ENCODE measurements at places on chromosomes 11 and 22.
A peak's percentile ranks its signal among the peaks of the same experiment; 100 is the strongest.

DNA sequence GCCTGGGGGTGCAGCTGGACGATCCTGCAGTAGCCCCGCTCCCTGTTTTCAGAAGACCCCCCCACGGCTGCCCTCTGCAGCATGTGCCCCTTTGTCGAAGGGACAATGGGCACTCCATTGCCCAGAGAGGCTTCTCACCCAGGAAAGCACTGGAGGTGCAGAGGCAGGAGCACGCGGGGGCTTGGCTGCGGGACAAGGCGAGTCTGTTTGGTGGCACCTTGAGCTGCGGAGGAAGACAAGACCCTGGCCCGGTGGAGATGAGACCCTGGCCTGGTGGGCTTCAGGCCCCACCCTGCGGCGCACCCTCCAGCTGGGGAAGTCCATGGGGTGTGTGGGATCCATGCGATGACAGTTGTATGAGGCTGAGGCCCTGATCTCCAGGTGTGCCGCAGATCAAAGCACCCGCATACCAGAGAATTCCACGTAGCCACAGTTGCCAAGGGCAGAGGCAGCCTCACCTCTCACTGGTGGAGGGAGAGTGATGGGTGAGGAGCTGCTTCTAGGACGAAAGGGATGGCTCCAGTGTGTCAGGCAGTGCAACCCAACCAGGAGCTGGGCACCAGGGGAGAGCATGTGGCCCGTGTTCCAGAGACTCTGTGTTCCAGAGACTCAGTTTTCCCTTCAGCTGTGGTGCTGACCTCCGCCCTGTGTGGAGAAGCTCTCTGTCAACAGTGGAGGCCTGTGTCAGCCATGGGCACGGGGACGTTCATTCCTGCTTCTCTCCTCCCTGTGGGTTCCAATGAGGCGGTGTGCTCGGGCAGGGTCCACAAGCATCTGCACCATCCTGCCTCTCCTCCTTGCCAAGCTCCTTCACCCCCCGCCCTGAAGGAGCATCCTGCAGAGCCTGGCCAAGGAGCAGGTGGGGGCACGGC is 10.0 kb downstream of the TBX1 start:
- DNase-seq: no peak

- no peak for DNase-seq
Observed at GRCh38 chr11:106271686-106272085, 194.2 kb downstream of the AASDHPPT start.

- no peak for DNase-seq
Observed at GRCh38 chr11:45238724-45239123, 47.4 kb downstream of the SYT13 start.

DNA sequence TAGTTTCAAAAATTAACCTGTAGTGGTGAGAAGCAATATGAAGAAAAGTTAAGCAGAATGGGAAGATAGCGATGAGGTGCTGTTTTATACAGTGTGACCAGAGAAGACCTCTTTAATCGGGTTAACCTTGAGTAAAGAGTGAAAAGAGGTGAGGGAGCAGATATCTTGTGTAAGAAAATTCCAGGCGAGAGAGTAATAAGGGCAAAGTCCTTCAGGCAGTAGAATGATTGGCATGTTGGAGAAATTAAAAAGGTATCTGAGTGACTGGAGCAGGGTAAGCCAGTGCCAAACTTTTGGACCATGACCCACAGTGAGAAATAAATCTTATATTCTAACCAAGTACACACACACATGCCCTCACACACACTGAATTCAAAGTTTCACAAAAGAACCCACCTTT is 374.7 kb upstream of the LARGE1 start:
- DNase-seq: no peak

DNA sequence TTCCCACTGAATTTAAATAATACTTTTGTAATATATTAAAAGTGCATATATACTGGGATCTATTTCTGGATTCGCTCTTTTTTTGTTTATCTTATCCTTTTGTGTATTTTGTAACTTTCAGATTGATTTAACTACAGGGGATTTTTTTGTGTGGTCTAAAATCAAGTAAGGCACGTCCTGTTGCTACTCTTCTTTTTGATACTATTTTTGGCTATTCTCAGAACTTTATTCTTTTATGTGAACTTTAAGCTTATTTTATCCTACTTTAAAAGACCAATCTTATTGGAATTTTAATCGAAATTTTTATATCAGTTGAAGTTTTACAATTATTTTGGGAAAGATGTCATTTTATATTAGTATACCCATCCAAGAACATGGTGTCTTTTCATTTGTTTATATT is 106.8 kb downstream of the UVRAG start:
- no peak for DNase-seq

DNA sequence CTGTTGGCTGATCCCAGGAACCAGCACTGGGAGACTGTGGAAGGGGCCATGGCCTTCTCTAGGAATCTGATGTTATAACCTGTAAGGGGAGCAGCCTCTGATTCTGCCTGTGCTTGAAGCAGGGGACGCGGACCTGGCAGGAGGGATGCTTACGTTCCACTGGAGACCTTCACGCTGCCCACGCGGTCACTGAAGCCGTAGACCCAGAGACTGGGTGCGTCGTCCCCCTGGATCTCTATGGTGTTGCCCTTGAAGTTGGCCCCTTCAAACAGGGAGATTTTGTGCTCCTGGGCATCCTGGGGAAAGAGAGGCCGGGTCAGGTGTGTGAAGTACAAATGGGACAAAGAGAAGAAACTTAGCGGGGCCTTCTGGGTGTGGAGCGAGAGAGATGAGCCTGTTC is 11.8 kb upstream of the TPST2 start:
- DNase-seq: no peak

DNA sequence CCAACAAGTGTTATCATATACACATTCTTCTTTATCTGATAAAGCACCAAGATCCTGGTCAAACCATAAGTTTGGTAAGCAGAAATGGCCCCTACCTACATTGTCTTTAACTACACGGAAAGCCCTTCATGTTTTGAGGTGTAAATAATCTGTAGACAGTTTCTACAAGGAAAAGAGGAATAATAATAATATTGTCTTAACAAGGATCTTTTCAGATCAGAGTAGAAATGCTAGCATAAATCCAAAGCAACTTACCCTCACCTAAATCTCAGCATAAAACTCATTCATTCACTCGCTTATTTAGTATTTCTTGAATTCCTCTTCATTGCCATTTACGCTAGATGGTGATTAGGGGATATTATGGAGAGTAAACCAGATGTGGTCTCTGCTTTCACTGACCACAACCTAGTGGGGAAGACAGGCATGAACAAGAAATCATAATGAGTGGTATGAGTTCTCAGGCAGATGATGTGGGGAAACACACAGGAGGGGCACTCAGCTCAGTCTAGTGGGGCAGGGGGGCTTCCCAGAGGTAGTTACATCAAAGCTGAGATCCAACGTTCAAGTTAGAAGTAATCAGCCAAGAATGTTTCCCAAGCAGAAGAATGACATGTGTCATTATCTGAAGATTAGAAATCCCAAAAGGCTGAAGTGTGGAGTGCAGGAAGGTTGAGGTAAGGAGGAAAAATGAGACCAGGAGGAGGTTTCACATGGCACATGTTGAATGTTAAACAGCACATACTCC is 65.4 kb upstream of the ZC3H12C start:
- no peak for DNase-seq

GRCh38 chr11:85752890-85753581 is 57.9 kb downstream of the SYTL2 start:
- no peak for DNase-seq

DNA sequence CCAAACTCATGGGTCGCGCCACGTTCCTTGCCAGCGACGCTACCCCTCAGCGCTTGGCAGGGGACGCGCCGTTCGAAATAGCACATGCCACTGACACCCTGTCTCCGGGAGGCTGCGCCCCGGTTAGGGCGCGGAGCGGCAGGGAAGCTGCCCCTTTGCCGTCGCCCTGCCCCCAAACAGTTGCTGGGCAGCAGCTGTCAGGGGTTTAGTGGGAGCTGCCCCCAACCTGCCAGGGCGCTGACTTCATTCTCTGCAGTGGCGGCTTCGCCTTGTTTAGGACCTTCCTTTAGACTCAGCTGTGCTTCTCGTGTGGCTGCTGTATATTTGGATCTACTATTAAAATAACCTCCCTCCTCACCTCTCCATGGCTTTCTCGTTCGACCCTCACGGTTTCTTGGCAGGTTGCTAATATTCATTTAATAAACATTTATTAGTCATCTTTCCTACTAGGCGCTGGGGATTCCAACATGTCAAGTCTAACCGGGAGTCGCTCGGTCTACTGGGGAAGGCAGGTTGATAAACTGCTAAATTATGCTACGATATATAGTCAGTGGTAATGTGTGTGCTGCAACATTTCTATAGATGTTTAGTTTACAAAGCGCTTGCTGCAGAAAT is 782 bp downstream of the TMEM109 start:
- peak; percentile 77 for DNase-seq

- no peak for DNase-seq
Observed at GRCh38 chr11:126904520-126904919, 96.0 kb downstream of the KIRREL3 start.

GRCh38 chr22:23787600-23787896 is 782 bp downstream of the SMARCB1 start:
- no peak for DNase-seq

DNA sequence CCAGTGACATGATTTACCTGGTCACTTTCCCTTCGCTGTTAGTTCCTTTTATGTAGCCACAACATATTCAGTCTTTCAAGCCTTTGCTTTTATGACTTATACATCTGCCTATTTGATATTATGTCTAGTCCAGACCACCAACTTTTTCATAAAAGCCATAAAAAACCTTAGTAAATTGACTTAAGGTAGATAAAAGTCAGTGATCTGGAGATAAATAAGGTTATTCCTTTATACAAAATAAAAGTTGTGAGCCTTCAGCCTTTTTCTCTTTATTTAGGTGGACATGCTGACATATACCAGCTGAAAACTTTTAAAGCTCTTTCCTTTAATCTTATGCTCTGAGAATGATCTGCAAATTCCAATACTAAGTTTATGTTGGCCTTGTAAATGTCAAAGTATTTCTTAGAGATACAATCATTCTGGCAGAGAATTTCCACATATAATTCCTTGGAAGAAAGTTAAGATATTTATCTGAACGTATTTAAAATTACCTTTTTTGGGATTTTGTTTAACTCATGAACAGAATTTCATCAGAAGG is 690.4 kb upstream of the CHORDC1 start:
- no peak for DNase-seq

DNA sequence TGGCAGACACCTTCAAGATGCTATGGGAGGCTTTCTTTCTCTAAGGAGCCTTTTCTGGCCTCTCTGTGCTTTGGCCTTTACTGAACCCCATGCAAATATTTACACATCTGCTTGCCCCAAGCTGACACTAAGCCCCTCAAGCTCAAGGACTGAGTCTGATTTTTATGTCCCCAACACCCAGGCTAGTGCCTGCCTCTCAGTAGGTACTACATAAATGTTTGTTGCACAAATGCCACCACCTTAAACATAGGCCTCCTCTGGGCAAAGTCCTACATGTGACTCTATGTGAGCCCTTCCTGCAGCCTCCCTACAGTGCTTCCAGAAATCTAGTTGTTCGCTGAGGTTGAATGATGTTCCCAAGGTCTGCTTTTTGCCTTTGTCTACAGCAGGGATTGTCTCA is 187.6 kb downstream of the DBX1 start:
- DNase-seq: no peak

GRCh38 chr11:23181022-23181807 is 320.9 kb upstream of the CCDC179 start:
- no peak for DNase-seq

GRCh38 chr22:50537765-50538164 is 7.9 kb upstream of the KLHDC7B start:
- no peak for DNase-seq

- no peak for DNase-seq
Observed at GRCh38 chr11:111336582-111337256, 38.4 kb downstream of the POU2AF3 start.
